Ovary (tissue), 10 donors: ENCODE measurements at places on chromosomes 7 and 10.
A peak's percentile ranks its signal among the peaks of the same experiment; 100 is the strongest.

DNA sequence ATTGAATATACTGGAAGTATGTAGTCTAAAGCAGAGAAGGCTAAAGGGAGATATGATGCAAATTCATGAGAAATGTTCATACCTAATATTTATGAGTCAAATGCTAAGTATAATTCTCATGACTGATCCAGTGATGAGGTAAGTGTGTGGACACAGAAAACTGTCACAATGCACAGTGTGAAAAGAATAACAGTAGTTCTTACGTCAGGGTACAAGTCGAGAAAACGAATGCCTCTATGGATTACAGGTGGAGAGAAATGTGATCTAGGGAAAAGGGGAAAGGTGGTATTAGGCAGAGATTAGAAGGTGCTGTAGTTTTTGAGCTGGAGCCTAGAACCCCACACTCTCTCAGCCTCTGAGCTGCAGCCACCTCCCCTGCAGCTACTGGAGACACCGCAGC lies 542.0 kb downstream of the CNTNAP2 start:
- DNase-seq, result no peak

DNA sequence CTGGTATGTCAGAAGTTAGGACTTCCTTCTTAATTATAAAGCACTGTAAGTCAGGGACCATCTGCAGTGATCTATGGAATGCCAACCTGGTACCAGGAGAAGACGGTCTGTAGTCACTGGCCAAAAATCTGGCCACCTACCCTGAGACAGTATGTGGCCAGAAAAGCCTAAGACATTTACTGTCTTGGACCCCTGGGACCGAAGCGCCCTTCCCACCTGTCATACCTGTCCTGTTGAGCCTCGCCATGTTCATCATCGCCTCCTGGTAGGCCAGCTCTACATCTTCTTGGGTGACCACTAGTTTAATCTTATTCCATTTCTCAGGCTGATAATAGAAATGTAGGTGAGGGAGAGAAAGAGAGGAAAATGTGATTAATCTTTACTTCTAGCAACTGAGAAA lies 20.0 kb downstream of the SEPHS1 start:
- DNase-seq, result no peak

DNA sequence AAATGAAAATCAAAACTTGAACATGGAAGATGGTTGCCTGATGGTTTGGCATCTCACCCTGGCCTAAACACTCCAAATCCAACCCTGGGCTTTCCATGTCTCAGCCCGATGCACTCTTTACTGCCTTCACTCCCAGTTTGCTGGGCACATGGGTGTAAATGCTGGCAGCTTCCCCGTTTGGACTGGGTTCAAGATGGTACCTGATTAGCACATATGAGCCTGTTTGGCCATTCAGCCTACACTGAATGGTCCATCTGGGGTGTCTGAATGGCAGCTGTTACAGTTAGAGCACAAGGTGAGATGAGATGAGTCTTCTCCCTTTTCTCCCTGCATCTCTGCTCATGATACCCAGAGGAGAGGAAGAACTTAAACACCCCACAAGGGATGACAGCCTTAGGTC lies 37.1 kb downstream of the ATXN7L1 start:
- DNase-seq, result no peak

DNA sequence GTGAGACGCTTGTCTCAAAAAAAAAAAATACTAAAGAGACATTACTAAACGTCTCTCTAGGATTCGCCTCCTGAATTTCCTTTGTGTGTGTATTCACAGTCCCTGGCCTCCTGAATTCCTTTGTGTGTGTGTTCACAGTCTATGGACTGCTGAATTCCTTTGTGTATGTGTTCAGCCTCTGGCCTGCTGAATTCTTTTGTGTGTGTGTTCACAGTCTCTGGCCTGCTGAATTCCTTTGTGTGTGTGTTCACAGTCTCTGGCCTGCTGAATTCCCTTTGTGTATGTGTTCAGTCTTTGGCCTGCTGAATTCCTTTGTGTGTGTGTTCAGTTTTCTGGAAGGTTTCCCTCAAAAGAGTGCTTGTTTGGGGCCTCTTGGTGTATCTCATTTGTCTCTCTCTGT lies 8.2 kb downstream of the BMS1 start:
- DNase-seq, result no peak

GRCh38 chr10:23047201-23048050 lies 48.0 kb upstream of the MSRB2 start:
- DNase-seq, result no peak

- no peak for DNase-seq
These were observed 181.1 kb downstream of the PLCE1 start for GRCh38 chr10:94174838-94175237.

GRCh38 chr10:63166742-63167258 lies 33.7 kb downstream of the NRBF2 start:
- DNase-seq, result no peak

DNA sequence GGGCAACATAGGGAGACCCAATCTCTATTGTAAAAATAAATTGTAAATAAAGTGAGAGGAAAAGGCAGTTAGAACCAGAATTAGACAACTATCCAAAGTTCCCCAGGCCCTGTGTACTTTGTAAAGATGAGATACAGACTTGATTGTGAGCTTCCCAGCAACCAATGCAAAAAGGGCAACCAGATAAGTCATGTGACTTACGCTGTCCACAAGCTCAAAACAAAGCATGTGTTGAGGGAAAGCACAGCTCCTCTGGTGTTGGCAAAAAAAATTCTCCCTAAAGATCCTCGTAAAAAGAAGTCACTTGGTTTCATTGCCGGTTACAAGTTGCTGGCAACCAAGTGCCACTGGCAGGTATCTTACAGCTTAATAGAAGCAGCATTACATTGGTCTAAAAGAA lies 154.0 kb downstream of the CUX1 start:
- DNase-seq, result no peak

- no peak for DNase-seq
These were observed 46.0 kb upstream of the CYCS start for GRCh38 chr7:25171071-25171470.

DNA sequence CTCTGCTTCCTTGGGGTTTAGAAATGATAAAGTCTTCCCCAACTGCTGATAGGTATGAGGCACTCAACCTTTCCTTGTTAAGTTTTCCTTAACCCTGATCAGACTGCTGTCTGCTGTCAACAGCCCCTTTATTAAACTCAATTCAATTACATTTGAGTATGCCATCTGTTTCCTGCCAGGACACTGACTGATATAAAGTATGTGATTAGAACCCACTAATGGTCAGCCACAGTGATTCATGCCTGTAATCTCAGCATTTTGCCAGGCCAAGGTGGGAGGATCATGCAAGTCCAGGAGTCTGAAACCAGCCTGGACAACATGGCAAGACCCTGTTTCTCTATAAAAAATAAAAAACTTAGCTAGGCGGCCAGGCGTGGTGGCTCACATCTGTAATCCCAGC lies 18.1 kb downstream of the BAZ1B start:
- DNase-seq, result no peak

GRCh38 chr7:141220263-141220880 lies 146.5 kb downstream of the TMEM178B start:
- DNase-seq, result no peak

DNA sequence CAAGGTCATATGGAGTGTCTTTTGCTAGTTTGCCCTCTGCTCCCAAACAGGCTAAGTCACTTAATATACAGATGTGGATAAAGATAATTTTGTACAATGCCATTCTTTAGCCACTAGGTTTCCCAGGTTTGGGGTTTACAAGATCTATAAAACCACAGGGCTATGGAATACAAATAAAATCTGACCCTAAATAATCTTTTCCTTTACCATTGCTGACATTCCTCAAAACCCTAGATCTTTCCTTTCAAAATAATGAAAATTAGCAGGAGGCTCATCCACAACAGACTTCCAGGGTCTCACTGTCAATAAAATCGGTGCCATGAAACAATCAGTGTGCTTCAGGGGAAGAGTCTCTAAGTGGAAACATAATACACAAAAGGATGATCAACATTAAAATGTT lies 148.4 kb downstream of the CPEB3 start:
- no peak for DNase-seq

DNA sequence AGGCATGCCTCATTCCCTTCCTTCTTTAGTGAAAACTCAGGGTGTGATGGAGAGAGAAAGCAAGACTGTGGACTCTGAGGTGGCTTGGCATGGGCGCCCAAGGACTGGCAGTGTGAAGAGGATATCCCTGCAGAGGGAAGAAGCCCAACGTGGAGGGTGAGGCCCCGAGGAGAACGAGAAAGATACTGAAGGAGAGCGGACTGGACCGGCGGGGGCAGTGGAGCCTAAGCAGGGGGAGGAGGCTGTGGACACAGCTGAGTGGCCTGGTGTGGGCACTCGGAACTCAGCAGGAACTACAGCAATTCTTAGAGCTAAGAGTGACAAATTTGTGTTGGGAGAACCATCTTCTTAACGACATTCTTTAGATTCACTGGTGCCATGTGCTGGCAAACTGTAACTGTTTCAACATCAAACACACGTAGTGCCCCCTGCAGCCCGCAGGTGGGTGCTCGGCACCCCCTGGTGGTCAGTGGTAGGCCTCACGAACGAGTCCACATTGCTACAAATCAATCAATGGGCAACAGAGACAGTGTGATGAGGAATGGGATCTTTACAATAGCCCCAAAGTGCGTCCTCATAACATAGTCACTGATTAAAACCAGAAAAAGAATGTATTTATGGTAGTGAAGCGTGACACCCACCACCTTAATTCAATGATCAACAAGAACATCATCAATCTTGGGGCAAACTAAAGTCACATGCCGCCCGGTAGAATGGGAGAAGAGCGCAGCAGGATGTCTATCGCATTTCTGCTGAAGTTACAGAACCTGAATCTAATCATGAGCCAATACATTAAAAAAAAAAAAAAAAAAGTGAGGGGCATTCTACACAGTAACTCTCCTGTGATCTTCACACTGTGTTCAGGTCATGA lies 2.0 kb upstream of the SFTPA1 start:
- no peak for DNase-seq

- peak; percentile 75 for DNase-seq
These were observed 6.4 kb upstream of the GPR22 start for GRCh38 chr7:107463139-107464078.

- DNase-seq, result no peak
These were observed 194.3 kb downstream of the SORCS3 start for GRCh38 chr10:104835422-104835821.

DNA sequence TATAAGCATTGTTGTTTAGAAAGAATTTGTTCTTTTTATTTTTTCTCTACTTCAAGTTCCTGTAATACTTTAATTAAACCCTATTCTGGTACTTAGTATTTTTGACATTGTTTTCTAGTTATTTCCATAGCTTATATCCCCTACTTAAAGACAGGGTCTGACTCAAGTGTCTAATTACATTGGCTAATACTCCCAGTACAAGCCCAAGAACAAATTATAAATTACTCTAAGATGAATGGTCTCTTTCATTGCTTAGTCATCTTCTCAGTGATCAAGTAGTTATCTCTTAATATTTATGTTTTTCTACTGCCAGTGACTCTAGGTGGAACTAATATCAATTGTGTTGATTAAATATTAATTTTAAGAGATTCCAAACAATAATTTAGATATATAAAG lies 21.6 kb downstream of the AHR start:
- no peak for DNase-seq

DNA sequence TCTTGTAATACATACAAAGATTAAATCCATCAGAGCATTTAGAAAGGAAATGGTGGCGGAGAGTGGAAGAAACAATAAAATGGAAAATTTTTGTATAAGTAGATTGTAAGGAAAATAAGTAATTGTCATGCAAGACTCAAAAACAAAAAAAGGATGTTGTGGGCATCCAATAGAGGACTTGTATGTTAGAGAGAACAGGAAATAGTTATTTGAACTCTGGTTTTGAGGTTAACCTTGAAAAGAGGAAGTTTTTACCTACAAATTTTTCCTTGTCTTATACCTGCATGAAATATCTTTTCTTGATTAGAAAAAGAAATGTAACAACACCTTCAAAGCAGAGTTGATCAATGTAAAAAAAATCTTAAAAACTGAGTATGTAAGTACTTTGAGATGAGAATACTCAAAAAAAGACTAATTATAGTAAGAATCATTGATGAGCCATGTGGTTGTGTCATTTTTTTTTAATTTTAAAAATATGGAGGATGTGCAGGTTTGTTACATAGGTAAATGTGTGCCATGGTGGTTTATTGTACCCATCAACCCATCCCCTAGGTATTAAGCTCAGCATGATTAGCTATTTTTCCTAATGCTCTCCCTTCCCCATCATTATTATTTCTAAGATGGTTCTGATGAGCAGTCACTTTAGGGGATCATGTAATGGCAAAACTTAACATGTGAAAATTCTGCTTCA lies 11.9 kb downstream of the TMEM106B start:
- DNase-seq, result no peak

GRCh38 chr10:6919077-6919476 lies 339.0 kb upstream of the PRKCQ start:
- DNase-seq, result no peak

GRCh38 chr7:66152371-66153191 lies 37.9 kb downstream of the CRCP start:
- DNase-seq, result no peak

- DNase-seq, result no peak
These were observed 38.0 kb downstream of the INPP5A start for GRCh38 chr10:132575320-132576201.

GRCh38 chr10:91021901-91022300 lies 101.0 kb upstream of the ANKRD1 start:
- DNase-seq, result no peak

- no peak for DNase-seq
These were observed 47.1 kb upstream of the NCAPG2 start for GRCh38 chr7:158751751-158752150.

- DNase-seq, result no peak
These were observed 113.6 kb upstream of the ZMIZ1 start for GRCh38 chr10:78955206-78955605.

GRCh38 chr10:3750006-3750816 lies 34.8 kb downstream of the KLF6 start:
- peak; percentile 44 for DNase-seq

DNA sequence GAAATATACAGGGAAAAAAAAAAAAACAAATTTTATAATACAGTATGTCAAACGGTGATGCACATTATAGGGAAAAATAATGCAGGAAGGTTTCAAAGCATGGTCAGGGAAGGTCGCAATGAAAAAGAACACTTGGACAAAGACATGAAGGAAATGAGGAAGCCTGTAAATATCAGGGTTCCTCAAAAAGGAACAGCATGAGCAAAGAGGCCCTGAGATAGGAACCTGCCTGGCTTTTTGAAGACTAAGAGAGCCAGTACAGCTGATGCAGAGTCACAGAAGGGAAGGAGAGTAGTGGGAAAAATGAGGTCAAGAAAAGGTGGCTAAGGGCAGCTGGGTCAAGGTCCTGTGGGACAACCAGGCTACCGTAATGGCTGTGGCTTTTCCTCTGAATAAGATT lies 1.9 kb downstream of the VPS41 start:
- no peak for DNase-seq

DNA sequence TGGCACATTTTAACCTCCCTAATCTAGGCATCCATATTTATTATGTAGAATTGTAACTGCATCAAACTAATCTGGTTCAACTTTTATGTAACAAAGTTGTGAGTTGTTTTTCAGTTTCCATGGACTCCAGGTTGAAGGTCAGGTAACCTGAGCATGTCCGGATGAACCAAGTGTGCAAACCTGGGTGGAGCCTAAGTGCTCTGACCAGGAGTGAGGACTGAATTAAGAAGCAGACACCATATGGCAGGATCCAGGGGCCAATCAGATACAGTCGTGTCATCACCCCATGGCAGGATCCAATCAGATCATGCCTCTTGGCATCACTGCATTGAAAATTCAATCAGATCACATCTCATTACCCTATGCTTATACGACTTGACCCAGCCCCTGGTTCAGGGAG lies 41.2 kb upstream of the PHYHIPL start:
- DNase-seq, result no peak
